Type B pancreatic cell (in vitro differentiated cells): ENCODE measurements at places on chromosomes 3 and 15. TPM values are rescaled to one million over a fixed set of nuclear protein-coding genes. Genes with fewer than 3 reads are reported as not detected.

COLQ gene
- total RNA-seq, result 2.4 and 4.1 TPM in 2 replicates

CTXND1 gene
- 1.1 and 2.7 TPM in 2 replicates for total RNA-seq

LRRIQ4 gene
- not detected in 2 replicates for total RNA-seq

PLIN1 gene
- 0.55 and 0.58 TPM in 2 replicates for total RNA-seq

GHSR gene
- total RNA-seq, result not detected in 2 replicates

MYO9A gene
- 42.4 and 43.4 TPM in 2 replicates for total RNA-seq
